ENCODE measurements at places on chromosomes 16 and 17.

DNA sequence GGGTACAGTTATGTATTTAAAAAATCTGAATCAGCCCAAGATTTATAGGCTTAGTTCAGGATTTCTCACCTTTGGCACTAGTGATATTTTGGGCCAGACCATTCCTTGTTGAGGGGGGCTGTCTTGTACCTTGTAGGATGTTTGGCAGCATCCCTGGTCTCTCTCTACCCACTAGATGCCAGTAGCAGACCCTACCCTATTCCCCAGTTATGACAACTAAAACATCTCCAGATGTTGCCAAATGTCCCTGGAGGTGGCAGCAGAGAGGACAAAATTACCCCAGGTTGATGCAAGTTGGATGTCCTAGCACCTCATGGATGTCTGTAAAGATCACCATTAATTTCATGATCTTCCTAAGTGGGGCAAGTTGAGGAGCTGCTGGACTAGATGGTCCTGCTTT lies 45.8 kb downstream of the SYT17 start:
- DNase-seq, result no peak

DNA sequence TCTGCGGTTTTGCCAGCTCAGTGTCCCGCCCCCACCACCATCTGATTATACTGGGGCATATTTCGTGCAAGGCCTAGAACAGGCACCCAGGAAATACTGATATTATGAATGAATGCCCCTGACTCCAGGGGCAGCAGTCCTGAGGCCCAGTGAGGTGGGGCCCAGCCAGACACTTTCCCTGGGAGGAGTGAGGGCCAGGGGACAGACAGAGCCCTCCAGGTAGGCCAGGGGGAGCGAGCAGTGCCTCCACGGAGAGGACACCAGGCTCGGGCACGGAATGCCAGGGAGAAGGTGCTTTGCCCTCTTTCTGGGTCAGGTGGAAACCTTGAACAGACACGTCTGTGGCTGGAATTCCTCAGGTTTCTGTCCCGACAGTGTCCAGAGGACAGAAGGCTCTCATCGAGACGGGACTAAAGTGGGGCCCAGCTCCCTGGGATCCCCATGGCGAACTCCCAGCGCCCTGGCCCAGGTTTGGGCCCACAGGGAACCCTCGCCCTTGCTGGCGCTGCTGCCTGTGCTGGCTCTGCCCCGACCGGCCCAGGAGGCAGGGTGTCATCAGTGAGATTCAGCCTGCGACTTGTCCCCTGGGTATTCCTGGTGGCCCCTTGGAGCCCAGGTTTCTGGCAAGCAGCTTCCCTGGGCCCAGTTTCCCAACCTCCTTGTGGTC lies 4.3 kb downstream of the KATNB1 start:
- no peak for DNase-seq

- DNase-seq, result peak; percentile 6
Measured at GRCh38 chr16:57371494-57372371, 557 bp upstream of the CX3CL1 start.

DNA sequence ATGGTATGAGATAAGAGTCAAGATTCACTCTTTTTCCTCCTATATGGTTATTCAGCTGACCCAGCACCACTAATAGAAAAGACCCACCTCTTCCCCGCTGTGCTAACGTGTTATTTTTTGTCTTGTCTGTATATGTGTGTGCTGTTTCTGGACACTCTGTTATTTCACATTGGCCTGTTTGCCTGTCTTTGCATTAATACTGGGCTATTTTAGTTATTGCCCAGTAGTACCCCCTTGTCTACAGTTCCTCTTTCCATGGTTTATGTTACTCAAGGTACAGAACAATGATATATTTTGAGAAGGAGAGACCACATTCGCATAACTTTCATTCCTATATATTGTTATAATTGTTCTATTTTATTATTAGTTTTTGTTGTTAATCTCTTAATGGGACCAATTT lies 74.0 kb upstream of the SIAH1 start:
- DNase-seq, result no peak

DNA sequence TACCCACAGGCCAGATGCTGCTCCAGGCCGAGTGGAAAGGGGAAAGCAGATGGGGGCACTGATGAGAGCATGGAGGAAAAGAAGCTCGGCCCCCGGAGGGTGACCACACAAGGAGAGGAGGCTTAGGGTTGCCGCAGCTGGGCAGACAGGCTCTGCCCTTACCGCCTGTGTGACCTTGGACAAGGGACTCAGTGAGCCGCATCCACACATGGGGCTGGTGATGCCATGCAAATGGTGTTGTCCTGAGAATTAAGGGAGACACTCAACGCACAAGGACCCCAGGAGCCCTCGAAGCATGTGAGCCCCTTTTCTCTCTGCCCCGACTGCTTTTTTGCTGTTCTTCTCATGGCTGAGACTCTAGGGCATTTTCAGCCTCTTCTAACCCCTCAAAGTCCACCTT lies 61.0 kb downstream of the PLXDC1 start:
- DNase-seq, result no peak

- DNase-seq, result no peak
Measured at GRCh38 chr16:21126518-21126917, 24.1 kb downstream of the DNAH3 start.

- DNase-seq, result no peak
Measured at GRCh38 chr16:84194018-84194417, 3.1 kb downstream of the ADAD2 start.

DNA sequence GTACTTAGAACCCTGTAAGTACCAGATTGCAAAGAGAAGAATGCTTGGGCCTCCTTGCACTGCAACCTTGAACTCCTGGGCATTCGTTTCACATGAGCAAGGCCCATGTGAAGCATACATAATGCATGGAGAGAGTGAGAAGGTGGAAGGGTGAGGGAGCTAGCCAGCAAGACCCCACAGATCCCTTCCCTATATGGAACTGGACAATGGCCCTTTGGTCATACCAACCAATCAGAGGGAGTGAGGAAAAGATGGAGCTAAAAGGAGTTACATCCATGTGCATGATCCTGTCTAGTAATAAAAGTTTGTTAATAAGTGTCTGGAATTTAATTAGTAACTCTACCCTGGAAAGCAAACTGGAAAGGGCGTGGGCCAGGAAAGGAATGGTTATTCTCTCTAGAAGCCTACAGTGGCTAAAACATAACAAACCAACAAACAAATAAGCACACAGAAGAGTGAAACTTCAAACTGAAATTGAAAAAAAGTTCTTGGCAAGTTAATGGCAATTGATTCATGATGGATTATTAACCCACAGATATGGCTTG lies 29.6 kb downstream of the DNAH3 start:
- DNase-seq, result no peak

DNA sequence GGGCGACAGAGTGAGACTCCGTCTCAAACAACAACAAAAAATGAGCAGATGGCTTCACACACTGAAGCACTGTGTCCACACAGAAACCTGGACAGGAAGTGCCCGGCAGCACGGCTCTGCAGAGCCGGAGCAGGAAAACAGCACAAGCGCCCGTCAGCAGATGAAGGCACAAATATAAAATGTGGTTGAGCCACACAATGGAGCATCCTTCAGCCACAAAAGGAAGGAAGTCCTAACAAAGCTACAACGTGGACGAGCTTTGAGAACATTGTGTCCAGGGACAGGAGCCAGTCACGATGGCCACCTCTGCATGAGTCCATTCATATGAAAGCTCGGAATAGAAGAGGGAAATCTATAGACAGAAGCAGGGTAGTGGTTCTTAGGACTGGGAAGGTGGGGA lies 15.7 kb downstream of the RHBDF2 start:
- DNase-seq, result no peak

- DNase-seq, result no peak
Measured at GRCh38 chr16:89341279-89341678, 123.8 kb downstream of the ZNF778 start.

DNA sequence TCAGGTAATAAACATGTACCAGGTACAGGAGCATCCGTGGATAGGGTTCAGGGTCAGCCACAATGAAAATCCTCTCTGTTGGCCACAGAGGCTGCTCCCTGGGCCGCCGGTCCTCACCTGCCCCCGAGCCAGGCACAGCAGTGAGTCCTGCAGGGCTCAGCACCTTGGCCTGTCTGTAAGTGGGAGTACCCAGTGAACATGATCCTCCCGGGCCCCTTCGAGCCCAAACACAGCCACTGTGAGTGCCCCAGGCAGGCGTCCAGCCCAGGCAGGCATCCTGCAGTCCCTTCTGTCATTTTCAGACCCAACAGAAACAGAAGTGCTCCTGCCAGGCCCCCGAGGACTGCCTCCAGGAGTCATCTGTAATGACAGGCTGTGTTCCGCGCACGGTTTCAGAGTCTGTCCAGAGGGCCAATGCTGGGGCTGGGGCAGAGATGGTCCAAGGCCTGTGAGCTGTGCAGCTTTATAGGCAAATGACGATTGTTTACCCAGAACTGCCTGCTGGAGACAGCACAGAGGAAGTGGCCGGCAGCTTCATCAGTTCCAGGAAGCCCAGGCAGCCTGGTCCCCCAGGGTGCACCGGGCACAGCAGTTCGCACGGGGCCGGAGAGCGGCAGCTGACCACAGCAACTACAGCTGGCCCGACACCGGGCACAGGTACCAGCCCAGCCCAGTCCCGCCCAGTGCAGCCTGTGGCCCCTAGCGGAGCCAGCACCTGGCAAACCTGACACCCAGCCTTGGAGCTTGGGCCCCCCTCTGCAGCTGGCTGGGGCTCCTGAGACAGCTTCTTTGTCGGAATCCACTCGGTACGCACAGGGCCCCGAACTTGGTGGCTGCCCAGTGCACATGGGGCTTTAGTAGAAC lies 13.2 kb downstream of the SLC7A5 start:
- peak; percentile 84 for DNase-seq

DNA sequence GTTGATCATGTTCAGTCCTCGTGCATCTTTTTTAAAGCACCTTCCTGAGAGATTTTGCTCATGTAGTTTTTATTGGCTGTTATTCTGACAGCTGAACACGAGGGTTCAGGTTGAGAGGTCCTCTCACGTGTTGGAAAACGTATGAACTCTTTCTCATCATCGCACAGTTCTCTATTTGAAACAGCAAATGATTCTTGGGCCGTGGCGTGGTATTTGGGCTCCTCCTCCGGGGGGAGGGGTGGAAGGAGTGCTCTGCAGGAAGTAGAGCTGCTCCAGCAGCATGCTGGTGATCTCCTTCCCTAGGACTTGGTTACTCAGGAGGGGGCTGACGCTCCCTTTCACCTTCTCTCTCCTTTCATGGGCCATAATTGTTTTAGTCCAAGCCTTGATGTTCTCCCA lies 70.4 kb downstream of the KSR1 start:
- DNase-seq, result peak; percentile 61

- DNase-seq, result no peak
Measured at GRCh38 chr17:62754631-62755030, 53.5 kb downstream of the MARCHF10 start.

Data from iris pigment epithelial cell (primary cell).